Activated CD4-positive, alpha-beta T cell treated with anti-CD3 and anti-CD28 coated beads for 48 hours (primary cell): ENCODE measurements at places on chromosomes 13 and 19.

- no peak for DNase-seq
These were observed 1.7 kb upstream of the ZNF446 start for GRCh38 chr19:58474291-58474996.

GRCh38 chr13:70568571-70568970 lies 460.3 kb upstream of the KLHL1 start:
- no peak for DNase-seq

DNA sequence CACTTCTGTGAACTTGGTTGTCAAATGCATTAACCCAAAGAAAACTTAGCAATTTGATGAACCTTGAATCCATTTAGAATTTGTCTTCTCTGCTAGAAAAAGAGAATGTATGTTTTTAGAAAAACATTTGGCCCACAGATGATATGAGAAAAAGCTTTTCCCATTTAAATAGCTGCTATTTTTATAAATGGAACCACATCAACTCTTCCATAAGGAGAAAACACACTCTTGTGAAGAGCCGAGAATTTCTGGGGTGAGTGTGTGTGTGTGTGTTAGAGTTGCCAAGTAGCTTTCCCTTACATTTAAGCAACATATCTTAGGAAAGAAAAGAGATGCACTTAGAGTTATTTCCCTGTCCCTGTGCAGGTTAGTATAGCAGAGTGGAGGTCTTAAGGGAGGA lies 322.8 kb downstream of the ITGBL1 start:
- no peak for DNase-seq

- DNase-seq, result no peak
These were observed 56.6 kb downstream of the MBNL2 start for GRCh38 chr13:97278435-97279411.
